ENCODE measurements at places on chromosomes 11 and 22.

GRCh38 chr11:103546236-103546635 is 437.0 kb downstream of the DYNC2H1 start:
- DNase-seq = no peak

DNA sequence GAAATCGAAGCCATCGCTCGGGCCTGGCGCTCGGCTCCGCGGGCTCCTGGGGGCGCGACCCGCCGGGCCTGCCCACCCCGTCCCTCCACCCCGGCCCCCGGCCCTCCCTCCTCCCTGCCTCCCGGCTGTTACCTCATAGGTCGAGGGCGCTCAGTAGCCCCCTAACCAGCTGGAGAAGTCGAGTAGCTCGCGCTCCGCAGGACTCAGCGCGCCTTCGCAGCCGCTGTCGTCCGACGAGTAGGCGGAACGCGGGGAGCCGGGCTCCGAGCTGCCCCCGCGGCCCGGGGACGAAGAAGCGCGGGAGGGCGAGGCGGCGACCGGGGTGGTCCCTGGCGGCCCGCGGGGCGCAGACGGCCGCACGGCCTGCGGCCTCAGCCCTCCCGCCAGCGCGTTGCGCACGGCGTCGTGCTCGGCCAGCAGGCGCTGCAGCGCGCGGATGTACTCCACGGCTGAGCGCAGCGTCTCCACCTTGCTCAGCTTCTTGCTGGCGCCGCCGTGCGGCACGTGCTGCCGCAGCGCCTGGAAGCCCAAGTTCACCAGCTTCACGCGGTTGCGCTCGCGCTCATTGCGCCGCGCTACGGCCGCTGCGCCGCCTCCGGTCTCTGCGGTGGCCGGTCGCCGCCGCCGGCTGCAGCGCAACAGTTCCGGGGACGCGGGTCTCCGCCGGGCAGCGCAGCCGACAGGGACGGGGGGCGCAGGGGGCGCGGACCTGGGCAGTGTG is 627 bp downstream of the ASCL2 start:
- peak; percentile 53 for DNase-seq

- no peak for DNase-seq
These were observed 5.8 kb upstream of the NECTIN1 start for GRCh38 chr11:119734788-119735187.

DNA sequence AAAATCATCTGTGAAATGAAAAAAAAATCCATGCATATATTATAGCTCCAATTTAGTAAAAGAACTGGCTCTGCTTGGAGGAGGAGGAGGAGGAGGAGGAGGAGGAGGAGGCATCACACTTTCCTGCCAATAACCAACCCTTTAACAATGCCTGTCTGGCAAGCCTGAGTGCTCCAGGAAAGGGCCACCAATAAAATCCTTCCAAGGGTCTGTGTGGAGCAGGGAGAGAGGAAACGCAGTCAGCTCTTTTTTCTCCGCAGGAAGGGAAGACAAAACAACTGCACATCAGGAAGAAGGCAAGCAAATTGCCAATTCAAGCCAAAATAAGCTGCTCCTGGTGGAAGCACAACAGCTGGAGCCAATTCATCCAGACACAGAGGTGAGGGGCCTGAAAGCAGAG is 139.0 kb downstream of the KCNC1 start:
- DNase-seq = no peak

DNA sequence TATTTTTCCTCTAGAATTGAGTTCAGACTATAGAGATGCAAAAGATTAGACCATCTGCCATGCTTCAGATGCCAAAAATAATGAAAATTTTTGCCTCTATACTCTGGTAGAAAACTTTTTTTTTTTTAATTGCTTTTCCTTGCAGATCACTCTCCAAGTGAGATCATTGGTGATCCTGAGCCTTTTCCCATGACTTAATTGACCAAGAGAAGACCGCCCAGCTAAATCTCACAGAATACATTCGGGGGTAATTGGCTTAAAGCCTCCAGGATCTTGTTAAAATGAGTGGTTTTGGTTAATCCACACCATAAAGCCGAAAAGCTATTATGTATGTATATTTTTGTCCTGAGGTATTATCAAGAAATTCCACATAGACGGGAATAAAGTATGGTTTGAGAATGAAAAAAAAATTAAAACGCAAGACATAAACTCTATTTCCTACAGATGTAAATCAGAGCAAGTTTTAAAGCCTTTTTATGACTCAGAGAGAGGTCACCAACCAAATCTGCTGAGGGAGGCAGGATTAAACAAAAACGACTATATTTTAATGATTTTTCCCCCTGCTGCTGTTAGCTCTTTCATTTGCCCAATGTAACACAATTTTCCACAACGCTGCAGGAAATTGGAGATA is 64.0 kb downstream of the PARVA start:
- no peak for DNase-seq

DNA sequence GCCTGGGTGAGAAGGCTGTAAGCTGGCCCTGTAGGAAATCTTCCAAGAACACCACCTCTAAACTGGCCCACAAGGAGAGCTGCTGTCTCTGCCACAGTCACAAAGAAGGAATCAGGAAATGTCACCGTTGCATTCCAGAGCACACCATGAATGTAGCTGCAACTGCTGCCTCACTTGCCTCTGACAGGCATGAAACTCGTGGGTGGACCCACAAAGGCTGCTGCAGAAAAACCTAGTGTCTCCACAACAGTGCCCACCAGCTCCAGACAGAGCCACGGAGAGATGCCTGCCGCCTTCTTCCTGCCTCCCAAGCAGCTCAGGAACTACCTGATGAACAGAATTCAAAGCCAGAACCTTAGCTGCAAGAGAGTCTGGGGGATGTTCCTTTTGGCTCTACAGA is 10.5 kb downstream of the DNAJB13 start:
- no peak for DNase-seq

- DNase-seq = no peak
These were observed 39.3 kb downstream of the DUSP8 start for GRCh38 chr11:1532606-1533341.

All from T-cell (primary cell).